ENCODE measurements at places on chromosomes 2 and 18.

DNA sequence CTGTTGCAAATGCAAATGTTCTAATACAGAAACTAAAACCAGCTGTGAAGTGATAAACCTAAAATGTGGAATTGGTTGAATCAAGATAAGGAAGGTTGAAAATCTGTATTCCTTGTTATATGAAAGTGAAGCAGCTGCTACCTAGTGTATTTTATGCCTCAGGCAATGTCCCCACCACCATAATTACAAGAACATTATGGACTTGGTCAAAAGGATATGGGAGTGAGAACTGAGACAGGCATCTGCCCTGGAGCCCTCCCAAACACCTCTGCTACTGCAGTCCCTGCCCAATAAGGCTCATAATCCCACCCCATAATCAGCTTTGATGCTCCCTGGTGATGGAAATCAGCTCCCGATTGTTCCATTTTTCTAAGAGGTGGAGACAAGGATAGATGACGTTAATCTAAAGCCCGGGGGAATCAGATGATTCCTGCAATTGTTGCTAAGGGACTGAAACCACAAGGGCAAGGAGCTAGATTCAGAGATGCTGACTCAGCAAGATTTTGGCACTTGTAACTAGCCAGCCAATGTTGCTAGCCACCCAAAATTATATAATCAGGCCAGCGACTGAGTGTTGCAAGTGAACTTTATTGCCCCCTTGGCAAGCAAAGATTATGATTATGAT, 69.5 kb downstream of the EVA1A start:
- DNase-seq = no peak

GRCh38 chr18:30748541-30748940, 294.0 kb downstream of the DSC3 start:
- DNase-seq = no peak

DNA sequence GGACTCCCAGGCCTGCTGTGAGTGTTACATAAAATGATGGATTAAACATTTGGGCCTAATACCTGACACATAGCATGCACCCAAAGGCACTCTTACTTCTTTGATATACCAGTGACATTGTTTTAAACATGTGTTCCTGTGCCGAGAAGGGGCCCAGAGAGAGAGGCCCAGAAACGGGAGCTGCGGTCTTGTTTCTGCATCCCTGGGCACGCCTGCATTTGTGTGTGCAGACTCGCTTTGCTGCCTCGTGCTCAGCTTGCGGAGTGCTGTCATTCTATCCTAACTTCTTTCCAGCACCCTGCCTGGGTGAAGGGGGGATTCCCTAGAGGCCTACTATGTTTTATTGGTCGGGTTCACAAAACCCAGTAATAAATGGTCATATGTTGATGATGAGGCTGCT, 666.2 kb upstream of the HS6ST1 start:
- no peak for DNase-seq

DNA sequence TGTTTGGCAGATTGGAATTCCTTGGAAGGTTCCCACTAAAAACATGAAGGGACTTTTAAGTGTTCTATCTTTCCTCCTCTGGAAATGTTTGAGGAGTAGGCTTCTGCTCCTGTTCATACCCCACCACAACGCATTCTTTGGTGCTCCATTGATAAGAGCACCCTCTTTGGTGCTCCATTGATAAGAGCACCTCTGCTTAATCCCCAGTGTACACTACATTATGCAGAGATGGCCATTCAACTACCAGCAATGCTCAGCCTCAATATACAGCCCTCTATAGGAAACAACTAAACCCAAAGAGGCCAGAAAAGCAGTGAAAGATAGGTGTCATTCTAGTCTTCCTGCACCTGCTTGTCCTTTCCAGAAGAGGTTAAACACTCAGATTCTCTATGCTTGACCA, 1.8 kb upstream of the CHAC2 start:
- no peak for DNase-seq

GRCh38 chr2:144137272-144137671, 382.6 kb downstream of the ZEB2 start:
- DNase-seq = no peak

GRCh38 chr2:6863792-6864191, 1.9 kb downstream of the CMPK2 start:
- DNase-seq = no peak

DNA sequence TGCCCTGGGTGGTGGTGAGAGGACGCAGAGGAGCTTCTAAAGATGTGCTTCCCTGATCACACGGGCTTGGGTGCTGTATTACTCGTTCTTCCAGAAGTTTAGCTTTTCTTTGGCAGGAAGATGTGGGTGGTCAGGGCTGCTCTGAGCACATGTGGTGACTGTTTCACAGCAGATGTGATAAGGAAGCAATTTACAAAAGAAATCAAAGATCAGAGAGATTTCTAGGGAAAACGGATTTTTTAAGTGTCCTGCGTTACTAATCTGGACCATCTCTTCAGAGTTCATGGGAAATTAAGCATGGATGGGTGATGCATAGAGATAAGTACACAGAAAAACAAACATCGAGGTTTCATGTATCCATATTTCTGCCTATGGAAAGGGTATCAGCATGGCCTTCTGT, 99.4 kb downstream of the WDSUB1 start:
- DNase-seq = no peak

DNA sequence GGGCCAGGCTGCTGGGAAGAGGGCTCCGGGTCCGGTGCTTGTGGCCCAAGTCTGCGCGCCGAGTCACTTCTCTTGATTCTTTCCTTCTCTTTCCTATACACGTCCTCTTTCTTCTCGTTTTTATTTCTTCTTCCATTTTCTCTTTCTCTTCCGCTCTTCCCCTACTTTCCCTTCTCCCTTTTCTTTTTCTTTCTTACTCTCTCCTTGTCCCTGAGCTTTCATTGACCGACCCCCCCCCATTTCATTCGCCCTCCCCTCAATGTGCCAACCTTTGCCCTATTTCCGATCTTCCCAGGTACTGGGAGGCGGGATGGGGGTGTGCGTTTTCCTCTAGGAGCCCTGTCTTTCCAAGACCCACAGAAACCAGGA, 1.8 kb downstream of the ONECUT2 start:
- DNase-seq = no peak

DNA sequence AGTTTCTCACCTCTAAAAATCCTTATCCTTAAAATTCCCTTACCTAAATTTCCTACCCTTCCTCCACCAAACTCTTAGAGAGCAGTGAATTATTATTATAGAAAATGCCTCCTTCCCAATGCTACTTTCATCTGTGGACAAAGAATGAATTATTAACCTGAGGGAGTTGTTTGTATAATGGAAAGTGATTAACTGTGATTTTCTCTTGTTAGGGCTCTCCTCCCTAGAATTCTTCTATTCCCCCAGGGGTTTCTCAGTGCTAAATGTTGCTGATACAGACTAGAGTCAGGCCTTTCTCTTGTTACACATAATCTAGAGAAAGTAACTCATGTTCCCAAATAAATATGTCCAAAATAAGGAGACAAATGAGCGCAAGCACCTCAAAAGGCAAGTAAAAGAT, 23.3 kb downstream of the EPB41L5 start:
- no peak for DNase-seq

- no peak for DNase-seq
Measured at GRCh38 chr2:156901373-156902031, 356.0 kb upstream of the GALNT5 start.

DNA sequence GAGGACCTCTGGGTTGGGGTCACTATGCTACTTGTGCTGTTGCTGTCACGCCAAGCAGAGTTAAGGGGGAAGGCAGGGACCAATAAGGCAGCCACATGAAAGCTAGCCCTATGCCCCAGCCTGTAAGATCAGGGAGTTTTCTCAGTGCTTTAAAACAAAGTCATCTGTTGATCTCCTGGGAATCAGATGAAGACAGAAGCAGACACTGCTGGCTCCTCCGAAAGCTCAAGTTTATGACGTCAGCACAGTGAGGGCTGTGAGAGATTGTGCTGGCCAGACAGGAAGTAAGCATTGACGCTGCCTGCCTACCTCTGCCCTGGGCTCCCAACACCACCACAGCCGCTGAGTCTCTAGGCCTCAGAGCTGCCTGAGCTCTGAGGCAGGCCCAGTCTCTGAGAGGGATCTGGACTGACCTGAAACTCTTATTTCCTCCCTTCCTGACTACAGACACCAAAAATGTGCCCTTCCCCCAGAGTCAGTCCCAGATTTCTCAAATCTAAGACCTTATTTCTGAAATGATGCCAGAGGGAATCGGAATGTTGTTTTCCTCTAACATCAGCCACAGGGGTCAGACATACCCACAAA, 118.1 kb upstream of the EPAS1 start:
- no peak for DNase-seq

GRCh38 chr2:222919841-222920526, 59.1 kb downstream of the ACSL3 start:
- DNase-seq = no peak

DNA sequence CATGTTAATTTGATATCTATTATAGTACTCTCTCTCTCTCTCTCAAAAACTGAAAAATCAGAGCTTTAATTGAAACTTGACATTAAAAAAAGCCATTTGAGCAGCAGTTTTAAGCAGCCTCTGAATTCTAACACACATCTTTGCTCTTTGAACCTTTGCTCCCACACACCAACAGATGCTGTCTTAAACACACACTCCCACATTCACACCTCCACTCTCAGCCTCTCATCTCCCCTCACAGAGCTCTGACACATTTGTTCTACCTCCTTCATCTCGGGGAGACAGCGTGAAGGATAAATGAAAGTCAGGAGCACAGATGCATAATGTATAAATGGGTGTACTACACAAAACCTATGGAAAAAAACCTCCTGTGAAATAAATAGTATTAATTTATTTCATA, 95.2 kb downstream of the NAB1 start:
- no peak for DNase-seq

DNA sequence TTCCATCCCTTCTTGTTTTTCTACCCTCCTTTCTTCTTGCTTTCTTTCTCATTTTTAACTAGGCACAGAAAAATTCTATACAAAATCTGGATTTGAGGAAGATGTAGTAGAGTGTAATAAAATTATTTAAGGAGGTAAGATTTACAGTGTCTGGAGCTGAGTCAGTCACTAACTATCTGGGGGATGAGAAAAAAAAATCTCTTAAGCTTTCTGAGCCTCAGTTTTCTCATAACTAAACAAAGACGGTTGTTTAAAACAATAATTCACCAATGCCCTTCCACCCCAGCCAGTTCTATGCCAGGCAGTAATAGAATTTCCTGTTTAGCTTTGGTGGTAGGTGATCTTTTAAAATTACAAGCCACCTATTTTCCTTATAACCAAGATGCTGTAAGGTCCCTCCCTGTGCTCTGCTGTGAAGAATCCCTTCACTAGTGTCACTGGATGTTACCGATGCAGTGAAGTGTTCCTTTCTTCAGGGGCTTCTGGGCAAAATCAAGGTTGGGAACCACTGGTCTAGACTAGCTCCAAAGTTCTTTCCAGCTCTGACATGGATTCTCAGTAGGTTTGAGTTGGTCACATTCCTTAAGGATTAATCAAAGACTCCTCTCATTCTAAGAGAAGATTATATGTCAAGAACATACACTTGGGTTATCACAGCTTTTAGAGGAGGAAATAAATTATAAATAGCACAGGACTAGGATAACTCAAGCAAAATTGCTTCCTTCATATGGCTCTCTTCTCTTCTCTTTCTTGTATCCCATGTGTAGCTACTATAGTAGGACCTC, 289.0 kb downstream of the CDH2 start:
- DNase-seq = no peak

DNA sequence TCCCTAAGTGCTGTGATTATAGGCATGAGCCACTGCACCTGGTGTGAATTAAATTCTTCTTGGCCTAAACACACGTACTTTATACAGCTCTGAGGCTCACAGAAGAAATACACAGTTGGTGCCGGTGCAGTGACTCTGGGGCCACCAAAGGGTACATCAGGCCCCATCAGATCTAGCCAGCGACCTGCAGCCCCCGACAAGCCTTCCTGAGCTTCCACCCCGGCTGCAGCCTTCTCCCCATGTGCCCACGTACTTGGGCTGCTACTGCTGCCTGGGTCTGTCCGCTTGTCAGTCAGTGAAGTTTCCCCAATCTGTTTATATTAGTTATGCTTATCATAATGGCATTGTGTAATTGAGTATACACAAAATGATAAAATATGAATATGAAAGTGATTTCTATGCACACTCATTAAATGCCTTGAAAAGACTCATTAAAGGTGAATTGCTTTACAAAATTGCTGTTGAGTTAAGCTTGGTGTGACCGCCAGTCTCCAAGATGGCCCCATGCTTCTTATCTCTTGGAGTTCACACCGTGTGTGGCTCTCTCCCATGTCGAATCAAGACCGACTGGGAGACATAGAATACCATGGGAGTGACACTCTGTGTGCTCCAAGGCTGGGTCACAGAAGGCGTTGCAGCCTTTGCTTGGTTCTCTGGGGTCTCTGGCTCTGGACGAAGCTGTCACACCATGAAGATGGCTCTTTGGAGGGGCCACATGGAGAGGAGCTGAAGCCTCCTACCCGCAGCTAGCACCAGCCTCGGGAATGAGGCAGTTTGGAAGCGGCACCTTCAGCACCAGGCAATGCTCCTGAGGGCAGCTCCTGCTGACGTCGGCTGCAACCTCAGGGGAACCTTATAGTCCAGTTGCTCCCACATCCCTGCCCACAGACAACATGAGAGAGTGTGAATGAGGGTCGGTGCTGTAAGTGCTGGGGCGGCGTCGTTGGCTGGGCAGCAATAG, 29.2 kb upstream of the HPCAL1 start:
- DNase-seq = no peak

- DNase-seq = no peak
Measured at GRCh38 chr2:10635430-10635829, 54.3 kb downstream of the NOL10 start.

DNA sequence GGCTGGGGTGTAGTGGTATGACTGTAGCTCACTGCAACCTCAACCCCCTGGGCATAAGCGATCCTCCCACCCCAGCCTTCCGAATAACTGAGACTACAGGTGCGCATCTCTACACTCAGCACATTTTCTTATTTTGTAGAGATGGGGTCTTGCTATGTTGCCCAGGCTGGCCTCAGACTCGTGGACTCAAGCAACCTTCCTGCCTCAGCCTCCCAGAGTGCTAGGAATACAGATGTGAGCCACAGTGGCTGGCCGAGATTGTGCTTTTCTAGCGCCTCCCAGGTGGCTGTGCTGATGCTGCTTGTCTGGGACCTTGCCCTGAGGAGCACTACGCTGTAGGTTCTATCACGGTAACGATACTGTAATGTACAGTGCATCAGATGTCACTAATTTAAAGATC, 155.6 kb downstream of the AGAP1 start:
- no peak for DNase-seq

- DNase-seq = no peak
Measured at GRCh38 chr2:52238782-52239181, 1206.8 kb upstream of the NRXN1 start.

DNA sequence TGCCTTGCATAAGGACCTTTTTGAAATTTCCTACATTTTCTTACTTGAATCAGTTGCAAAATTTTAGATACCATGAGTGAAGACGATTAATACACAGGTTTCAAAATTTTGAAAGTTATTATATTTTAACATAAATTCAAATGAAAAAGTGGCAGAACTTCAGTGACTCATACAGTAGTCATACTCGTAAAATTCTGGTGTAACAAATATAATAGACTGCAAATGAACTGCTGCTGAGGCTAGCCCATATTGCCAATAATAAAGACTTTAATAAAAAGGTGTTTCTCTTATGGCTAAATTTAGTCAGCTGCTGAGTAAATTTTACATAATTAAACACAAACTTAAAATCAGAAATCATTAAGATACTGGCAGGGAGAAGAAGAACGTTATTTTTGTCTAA, 36.9 kb downstream of the MSH6 start:
- no peak for DNase-seq

- no peak for DNase-seq
Measured at GRCh38 chr2:20218331-20219320, 6.3 kb downstream of the SDC1 start.

GRCh38 chr18:269480-270095, 1.7 kb upstream of the THOC1 start:
- no peak for DNase-seq

Data from stimulated activated CD4-positive, alpha-beta T cell treated with anti-CD3 and anti-CD28 coated beads, TNF-alpha, amount 100 ng/mL, for 1 hour (primary cell).